ENCODE measurements at places on chromosomes 6 and 20.

GRCh38 chr6:113936093-113936934 is 34.6 kb downstream of the HDAC2 start:
- DNase-seq = peak; percentile 24

DNA sequence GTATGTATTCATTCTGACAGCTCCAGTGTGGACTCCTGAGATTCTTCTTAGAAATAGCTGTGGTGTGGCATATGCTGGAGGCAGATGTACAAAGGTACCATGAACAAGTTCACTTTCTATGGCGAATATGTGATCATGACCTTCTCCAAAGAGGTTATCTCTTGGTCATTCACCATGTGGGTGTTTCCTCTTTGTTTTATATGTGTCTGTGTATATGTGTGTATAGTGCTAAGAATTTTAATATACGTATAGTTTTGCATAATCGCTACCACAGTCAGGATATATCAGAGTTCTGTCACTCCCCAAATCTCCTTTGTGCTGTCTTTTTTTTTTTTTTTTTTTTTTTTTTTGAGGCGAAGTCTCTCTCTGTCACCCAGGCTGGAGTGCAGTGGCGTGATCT is 47.1 kb downstream of the PHACTR2 start:
- DNase-seq = no peak

DNA sequence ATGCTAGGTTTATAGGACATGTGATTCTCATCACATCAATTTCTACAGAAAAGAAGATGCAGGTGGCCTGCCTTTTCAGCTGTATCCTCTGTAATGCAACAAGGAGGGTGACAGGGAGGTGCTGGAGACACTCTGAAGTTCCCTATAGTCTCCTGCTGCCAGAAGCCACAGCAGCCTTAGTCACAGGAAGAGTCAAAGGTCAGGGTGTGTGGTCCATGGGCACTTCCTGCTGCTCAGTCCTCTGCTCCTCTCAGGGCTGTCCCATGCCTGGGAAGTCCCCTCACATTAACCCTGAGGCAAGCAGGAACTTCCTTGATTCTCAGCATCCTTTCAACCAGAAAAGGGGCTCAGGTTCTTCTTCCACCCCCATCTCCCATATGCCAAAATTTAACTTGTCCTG is 144.8 kb upstream of the FOXA2 start:
- DNase-seq = no peak

DNA sequence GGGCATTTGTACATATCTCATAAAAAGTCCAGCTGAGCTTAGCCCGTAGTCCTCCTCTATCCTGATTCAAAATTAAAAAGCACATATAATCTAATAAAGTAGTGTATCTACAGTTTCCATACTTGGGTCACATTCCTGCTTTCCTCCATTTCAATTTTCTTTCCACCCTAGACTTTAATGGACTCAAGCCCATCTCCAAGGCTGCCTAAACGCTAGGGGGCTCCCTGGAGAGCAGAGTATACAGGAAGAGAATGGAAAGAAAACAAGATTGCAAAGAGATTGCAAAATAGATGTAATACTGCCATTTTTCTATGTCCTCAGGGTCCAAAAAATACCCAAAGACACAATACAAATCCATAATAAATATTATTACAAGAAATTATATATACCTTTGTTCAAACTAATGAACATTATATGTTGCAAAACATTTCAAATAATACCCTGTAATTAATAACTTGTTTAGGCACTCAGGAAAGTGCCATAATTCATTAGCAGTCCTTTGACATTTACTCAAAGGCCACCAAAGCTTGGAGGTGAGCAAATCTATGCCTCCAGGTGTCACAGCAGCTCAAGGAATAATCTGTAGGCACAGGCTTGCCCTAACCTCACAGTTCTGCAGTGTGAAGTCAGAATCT is 2.4 kb upstream of the MCM3 start:
- DNase-seq = peak; percentile 44

DNA sequence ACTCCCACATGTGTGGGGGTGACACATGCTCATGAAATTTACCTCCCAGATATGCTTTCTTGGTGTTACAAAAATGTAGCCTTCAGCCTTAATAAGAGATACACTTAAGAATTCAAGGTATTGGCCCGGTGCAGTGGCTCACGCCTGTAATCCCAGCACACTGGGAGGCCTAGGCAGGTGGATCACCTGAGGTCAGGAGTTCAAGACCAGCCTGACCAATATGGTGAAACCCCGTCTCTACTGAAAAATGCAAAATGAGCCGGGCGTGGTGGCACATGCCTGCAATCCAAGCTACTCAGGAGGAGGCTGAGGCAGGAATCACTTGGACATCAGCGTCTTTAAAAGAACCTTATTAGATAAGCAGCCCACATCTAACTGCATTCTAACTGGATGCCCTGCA is 614.3 kb upstream of the CDH4 start:
- no peak for DNase-seq

- no peak for DNase-seq
Observed at GRCh38 chr6:111207141-111207858, 120.0 kb downstream of the SLC16A10 start.

DNA sequence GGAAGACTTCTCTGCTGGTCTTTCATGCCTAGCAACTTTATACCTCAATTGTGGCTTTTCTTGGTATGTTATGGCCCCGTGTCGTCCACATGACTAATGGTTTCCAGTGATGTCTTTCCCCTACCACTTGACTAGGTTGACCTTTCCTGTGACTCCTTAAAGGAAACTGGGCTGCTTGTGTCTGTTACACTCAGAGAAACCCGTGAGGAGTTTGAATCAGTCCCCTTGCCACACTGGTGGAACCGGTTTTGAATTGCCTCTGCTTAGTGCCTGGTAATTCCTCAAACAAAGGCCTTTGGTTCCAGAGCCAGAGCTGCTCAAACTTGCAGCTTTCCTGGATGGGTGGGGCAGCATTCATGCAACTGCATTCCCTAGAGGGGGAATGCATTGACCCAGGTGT is 21.9 kb downstream of the ECT2L start:
- no peak for DNase-seq

DNA sequence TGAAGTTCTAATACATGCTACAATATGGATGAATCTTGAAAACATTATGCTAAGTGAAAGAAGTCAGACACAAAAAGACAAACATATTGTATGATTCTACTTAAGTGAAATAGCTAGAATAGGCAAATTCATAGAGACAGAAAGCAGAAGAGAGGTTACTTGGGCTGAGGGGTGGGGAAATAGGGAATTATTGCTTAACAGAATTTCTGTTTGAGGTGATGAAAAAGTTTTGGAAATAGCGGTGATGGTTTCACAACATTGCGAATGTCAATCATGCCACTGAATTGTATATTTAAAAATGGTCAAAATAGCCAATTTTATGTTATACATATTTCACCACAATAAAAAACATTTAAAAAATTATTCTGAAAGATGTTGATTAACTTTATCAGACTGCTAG is 6.1 kb downstream of the SLC26A8 start:
- DNase-seq = no peak

DNA sequence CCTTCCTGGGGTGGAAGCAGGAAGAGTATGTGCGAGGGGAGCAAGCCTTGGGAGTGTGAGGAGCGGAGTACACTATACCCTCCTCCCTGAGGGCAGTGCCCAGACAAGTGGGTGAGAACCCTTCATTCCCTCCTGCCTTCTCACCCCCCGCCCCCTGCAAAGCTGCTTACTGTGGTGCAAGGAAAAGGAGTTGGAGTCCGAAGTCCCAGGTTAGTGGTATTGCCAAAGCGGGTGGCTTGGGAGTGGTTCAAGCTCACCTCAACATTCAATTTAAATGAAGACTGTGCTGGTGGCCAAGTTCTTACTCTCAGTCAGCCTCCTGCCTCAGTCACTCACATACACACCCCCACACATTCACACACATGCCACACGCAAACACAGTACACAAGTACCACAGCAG is 74.7 kb upstream of the PRDM1 start:
- DNase-seq = no peak

DNA sequence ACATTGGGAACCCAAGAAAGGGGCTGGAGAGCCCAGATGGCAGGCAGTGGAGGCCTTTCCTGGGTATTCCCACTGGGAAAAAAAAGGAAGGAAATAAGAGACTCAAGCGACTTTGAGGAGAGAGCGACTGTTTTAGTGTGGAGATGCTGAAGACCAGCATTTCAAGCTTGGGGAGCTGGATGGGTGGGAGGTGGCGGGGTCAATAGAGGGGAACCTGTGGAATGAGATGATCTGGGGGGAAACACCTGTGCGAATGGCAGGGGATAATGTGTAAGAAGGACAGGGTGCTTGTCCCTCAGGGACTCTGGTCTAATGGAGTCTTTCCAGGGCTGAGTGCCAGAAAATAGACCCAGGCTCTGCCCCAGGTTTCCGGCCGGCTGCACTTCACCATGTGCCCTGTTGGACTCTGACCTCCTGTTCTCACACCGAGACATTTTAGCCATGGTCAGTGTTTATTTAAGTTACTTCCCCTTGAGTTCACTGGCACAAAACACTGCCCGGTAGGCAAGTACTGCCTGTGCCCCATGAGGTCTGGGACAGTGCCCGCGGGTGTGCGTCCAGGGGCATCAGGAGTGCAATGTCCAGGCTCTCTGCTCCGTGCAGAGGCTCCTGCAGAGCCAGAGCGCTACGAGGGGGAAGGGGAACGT is 50.4 kb upstream of the NKX2-2 start:
- no peak for DNase-seq

DNA sequence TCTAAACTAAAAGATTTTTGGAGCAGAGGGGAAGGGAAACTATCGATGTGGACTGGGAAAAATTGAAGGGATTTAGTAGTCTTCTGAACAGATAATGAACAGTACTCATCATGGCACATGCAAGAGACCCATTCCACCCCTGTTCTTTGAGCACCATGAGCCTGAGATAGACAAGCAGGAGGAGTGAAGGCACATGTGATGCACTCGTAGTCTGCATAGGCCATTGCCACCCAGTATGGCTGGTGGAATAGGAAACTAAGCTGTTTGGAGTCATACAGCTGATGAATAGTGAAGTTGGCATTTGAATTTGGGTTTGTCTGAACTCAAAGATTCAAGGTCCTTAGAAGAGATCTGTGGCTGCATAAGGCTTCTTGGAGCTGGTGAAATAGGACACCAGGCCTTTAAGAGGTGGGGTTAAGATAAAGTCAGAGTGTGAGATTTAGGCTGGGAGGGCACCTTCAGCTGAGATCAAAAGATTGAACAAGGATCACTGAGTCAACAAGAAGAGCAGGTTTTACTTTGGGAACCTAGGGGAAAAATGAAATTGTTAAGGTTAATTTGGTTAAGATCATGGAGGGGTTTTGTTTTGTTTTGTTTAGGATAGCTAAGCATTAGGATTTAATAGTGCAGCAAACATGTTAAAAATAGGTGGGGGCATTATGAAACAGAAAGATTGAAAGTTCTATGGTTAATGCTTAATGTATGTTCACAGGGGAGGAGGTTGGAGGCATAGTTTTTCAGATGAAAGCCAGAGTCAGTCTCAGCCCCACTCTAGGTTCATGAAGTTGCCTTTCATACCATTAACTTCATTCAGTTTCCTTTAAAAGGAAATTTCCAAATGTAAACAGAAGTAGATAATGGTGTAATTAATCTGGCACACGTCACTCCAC is 148.8 kb downstream of the ARID1B start:
- DNase-seq = no peak

DNA sequence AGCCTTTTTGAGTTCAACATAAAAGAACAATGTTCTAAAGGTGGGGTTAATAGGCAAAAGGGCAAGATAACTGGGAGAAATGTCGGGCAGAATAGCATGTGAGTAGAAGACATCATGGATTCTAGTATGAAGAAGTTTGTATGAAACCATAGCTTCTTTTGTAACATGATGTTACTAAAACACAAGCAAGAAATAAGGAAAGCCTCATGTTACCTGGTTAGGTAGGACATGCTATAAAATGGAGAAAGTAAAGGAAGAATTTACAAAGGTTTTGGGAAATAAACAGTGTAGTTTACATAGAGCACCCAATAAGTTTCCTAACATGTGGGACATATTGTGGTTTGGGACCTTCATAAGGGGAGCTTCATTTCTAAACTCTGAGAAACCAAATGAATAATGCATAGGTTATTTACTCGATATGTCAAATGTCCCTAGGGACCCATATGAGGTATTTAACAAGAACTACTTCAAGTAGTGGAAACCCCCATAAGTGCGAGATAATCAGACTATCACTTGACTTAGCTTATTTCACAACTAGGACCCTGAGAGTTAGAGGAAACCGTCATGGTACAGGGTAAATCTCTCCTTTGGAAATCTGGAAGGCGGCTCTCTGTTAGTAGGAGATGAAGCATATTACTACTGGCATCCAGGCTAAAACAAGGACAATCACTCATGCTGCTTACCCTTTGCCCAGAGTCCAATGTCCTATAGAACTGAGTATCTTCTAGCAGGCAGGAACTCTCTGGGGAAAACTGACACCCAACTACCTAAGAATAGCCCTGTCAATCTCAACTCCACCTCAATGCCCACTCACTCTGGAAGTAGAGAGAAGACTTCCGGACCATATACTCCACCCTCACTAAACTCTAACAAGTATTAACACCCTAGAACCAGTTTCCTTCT is 57.5 kb downstream of the ILRUN start:
- no peak for DNase-seq

GRCh38 chr20:47137231-47137870 is 219.1 kb downstream of the ZMYND8 start:
- DNase-seq = no peak

DNA sequence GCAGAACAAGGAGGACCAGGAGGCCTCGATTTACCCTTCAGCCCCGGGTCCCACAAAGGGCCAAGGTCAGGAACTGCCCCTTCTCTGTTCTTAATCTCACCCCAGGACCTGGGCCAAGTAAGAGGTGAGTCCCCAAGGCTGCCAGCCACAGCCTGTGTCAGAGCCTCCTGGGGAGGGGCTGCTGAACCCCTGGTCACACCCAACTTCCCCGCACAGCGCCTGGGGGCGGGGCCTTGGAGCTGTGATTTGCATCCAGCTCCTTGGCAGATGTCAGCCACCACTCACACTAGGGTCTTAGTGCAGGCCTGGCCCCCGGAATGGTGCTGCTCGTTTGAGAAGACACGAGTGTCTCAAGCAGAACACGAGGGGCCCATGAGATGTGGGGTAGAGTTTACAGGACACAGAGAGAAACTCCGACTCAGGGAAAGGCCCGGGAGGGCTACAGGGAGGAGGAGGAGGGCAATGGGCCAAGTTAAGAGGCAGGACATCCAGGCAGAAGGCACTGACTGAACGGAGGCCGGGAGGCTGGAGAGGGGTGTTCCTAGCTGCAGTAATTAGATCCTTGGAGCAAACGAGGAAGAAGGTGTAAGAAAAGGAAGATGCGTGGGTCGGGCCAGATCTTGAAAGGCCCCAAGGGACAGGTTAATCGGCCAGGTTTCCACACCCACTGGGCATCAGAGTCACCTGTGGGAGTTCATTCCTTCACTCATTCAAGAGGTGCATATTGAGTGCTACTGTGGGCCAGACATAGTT is 26.9 kb downstream of the ZBP1 start:
- no peak for DNase-seq

- DNase-seq = peak; percentile 76
Observed at GRCh38 chr6:36682328-36683144, 4.0 kb downstream of the CDKN1A start.

- no peak for DNase-seq
Observed at GRCh38 chr6:5680095-5680494, 326.6 kb downstream of the NRN1 start.

GRCh38 chr6:89542866-89543265 is 95.7 kb downstream of the LYRM2 start:
- DNase-seq = no peak

GRCh38 chr6:45900808-45901752 is 114.6 kb downstream of the CLIC5 start:
- DNase-seq = no peak
